ENCODE measurements at places on chromosomes 6 and 20. TPM values are rescaled to one million over a fixed set of nuclear protein-coding genes. Genes with fewer than 3 reads are reported as not detected.

Gene MATN4
- total RNA-seq, result not detected

DNA sequence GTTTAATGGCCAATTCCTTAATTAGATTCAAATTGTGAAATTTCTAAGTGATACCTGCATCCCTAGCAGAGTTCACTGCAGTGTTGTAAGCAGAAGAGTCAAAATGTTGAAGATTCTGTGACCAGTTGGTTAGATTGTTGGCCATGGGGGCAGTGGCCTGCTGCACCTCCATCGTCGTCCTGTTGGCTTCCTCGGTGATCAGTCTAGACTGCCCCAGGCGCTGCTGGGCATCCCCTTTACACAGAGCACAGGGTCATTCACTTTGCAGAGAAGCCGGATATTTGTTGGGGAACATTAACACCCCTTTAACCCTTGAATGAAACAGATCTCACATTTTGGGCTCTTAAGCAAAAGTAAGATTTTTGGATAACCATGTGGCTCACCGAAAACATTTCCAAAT lies 60.7 kb downstream of the FAM229B start:
- H3K27me3 ChIP-seq, result no peaks in the 10 kb centered on the region
- no peak overlapping the region for H3K4me3 ChIP-seq
- no peak overlapping the region for H3K27ac ChIP-seq
- H3K36me3 ChIP-seq, result no peaks in the 10 kb centered on the region
- no peak for DNase-seq
- H3K4me1 ChIP-seq, result no peaks in the 10 kb centered on the region

Gene HLA-DPB1
- 481 TPM for total RNA-seq

- DNase-seq, result no peak
- H3K27me3 ChIP-seq, result no peaks in the 10 kb centered on the region
- no peaks in the 10 kb centered on the region for H3K36me3 ChIP-seq
- H3K4me3 ChIP-seq, result no peak overlapping the region
Observed at GRCh38 chr20:47825011-47825762, 39.9 kb upstream of the SULF2 start.

- DNase-seq, result no peak
- H3K4me1 ChIP-seq, result no peaks in the 10 kb centered on the region
- no peaks in the 10 kb centered on the region for H3K27me3 ChIP-seq
- H3K36me3 ChIP-seq, result no peaks in the 10 kb centered on the region
Observed at GRCh38 chr20:48603116-48603818, 224.5 kb downstream of the PREX1 start.

GRCh38 chr6:41426438-41426851 lies 91.0 kb downstream of the NCR2 start:
- DNase-seq, result no peak
- H3K27me3 ChIP-seq, result peaks cover 22% of the 10 kb centered on the region
- no peaks in the 10 kb centered on the region for H3K36me3 ChIP-seq

GRCh38 chr6:148888856-148889255 lies 142.0 kb downstream of the UST start:
- H3K4me3 ChIP-seq, result no peak overlapping the region
- no peaks in the 10 kb centered on the region for H3K4me1 ChIP-seq
- no peaks in the 10 kb centered on the region for H3K27me3 ChIP-seq
- no peaks in the 10 kb centered on the region for H3K36me3 ChIP-seq
- no peak for DNase-seq

Gene PDE7B
- total RNA-seq, result not detected

Gene SMPD2
- total RNA-seq, result 12.3 TPM

Gene MYCT1
- not detected for total RNA-seq

Gene CYP39A1
- not detected for total RNA-seq

- DNase-seq, result no peak
- no peak overlapping the region for H3K4me3 ChIP-seq
- H3K36me3 ChIP-seq, result no peaks in the 10 kb centered on the region
- no peaks in the 10 kb centered on the region for H3K4me1 ChIP-seq
Observed at GRCh38 chr6:83597511-83597910, 85.2 kb downstream of the PRSS35 start.

DNA sequence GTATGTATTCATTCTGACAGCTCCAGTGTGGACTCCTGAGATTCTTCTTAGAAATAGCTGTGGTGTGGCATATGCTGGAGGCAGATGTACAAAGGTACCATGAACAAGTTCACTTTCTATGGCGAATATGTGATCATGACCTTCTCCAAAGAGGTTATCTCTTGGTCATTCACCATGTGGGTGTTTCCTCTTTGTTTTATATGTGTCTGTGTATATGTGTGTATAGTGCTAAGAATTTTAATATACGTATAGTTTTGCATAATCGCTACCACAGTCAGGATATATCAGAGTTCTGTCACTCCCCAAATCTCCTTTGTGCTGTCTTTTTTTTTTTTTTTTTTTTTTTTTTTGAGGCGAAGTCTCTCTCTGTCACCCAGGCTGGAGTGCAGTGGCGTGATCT lies 47.1 kb downstream of the PHACTR2 start:
- no peak overlapping the region for H3K4me3 ChIP-seq
- H3K36me3 ChIP-seq, result no peaks in the 10 kb centered on the region
- H3K27ac ChIP-seq, result no peak overlapping the region
- H3K27me3 ChIP-seq, result no peaks in the 10 kb centered on the region
- DNase-seq, result no peak

GRCh38 chr20:23412026-23412425 lies 9.3 kb downstream of the NAPB start:
- no peak overlapping the region for H3K4me3 ChIP-seq
- DNase-seq, result no peak
- H3K27ac ChIP-seq, result no peak overlapping the region
- H3K27me3 ChIP-seq, result no peaks in the 10 kb centered on the region

DNA sequence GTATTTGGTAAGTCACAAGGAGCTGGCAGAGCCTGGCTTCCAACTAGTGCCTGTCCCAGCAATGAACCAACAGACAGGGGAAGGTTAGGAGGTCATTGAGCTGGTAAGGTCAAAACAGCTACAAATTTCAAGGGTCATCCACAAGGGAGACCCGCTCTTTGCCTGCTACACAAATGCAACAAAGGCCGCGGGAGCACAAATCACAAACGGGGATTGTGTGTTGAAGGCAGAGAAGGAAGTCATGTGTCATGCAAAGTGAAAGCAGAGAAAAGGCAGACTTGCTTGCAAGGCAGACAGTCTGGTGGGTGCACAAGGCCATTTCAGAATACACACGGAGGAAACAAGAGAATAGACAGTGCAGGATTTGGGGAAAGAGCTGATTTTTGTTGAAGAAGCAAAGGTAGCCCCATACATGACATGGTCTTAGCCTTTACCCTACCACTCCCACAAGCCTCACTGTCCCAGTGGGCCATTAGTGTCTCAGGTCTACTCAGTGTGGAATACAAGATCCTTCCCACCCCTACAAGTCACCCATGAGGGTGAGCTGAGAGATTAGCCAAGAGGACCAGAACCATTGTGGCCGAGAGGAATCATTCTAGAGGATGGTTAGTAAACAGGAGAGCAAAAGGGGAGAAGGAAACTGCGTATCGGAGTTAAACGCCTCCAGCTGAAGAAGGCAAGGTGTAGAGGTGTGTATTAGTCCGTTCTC lies 18.1 kb upstream of the SAMHD1 start:
- H3K36me3 ChIP-seq, result no peaks in the 10 kb centered on the region
- H3K27me3 ChIP-seq, result no peaks in the 10 kb centered on the region
- H3K4me1 ChIP-seq, result no peaks in the 10 kb centered on the region

DNA sequence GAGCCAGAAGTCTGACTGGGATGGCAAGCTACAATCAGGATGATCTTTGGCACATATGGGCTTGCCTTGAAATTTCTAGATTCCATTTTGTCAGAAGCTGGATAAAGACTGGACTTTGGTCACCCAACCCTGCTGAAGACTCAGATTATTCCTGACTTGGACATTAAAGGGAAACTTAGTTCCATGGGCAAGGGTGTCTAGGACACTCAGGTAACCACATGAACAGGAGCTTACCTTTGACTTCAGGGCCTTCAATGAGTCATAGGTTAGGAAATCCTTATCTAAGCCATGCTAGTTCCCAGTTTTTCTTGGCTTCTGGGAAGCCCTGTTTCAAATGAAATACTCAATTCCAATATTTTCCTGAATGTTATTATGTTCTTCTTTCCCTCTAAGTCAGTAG lies 28.5 kb upstream of the IFNGR1 start:
- no peak for DNase-seq
- no peaks in the 10 kb centered on the region for H3K36me3 ChIP-seq
- no peak overlapping the region for H3K4me3 ChIP-seq
- H3K4me1 ChIP-seq, result peaks cover 11% of the 10 kb centered on the region

Gene NHLRC1
- 0.21 TPM for total RNA-seq

DNA sequence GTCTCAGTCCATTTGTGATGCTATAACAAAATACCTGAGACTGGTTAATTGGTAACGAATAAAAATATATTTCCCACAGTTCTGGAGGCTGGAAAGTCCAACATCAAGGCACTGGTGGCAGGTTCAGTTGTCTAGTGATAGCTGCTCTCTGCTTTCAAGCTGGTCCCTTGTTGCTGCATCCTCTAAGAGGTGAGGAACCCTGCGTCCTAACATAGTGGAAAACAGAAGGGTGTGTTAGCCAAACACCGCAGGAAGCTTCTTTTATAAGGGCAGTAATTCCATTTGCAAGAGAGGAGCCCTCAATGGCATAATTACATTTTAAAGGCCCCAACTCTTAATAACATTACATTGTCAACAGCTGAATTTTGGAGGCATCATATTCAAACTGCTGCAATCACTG lies 372.7 kb downstream of the ADGRB3 start:
- DNase-seq, result no peak
- no peaks in the 10 kb centered on the region for H3K36me3 ChIP-seq
- H3K27ac ChIP-seq, result no peak overlapping the region
- H3K27me3 ChIP-seq, result no peaks in the 10 kb centered on the region

Gene SUMO4
- 2.1 TPM for total RNA-seq

Gene BPIFA1
- not detected for total RNA-seq

Gene NAA20
- 61.5 TPM for total RNA-seq

Gene NOTCH4
- 1.7 TPM for total RNA-seq

- H3K36me3 ChIP-seq, result peaks cover 27% of the 10 kb centered on the region
- H3K27ac ChIP-seq, result no peak overlapping the region
- no peaks in the 10 kb centered on the region for H3K27me3 ChIP-seq
- H3K4me1 ChIP-seq, result peaks cover 7% of the 10 kb centered on the region
- DNase-seq, result no peak
- H3K4me3 ChIP-seq, result no peak overlapping the region
Observed at GRCh38 chr6:4896401-4896800, 107.4 kb downstream of the RPP40 start.

DNA sequence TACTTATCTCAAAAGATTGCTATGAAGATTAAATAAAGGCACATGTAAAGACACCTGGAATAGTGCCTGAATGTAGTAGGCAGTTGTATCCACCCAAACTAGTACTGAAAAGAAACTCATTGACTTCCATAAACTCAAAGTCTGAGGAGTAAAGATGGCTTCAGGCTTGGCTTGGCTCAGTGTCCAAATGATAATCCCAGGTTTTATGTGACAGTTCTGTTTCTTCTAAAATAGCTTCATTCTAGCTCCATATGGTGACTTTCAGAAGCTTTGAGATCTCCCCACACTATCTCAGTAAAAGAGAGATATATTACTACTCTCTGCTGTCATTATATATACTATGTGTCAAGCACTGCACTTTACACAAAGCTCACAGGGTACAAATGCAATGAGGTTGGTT lies 121.3 kb downstream of the DOK5 start:
- H3K36me3 ChIP-seq, result no peaks in the 10 kb centered on the region
- no peaks in the 10 kb centered on the region for H3K27me3 ChIP-seq
- H3K4me1 ChIP-seq, result no peaks in the 10 kb centered on the region
- H3K27ac ChIP-seq, result no peak overlapping the region
- no peak for DNase-seq

DNA sequence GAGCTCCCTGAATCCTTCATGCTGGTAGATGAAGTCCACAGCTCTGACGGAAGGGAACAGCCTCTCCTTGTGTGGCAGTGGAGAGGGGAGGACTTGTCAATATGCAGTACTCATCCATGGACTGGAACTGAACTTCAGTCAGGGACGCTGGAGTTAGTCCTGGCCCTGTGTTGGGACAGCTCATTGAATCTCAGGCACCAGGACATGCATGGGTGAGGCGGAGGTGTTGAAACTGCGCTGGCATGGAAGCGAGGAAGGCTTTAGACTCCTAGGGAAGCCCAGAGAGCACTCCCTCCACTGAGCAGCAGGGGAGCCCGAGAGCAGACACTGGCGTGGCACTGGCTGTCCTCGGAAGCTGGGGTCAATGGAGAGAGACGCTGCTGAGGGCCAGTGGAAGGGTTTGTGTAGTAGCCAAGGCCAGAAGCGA lies 161.3 kb upstream of the GGTLC1 start:
- no peaks in the 10 kb centered on the region for H3K36me3 ChIP-seq
- no peak for DNase-seq
- H3K27me3 ChIP-seq, result no peaks in the 10 kb centered on the region

DNA sequence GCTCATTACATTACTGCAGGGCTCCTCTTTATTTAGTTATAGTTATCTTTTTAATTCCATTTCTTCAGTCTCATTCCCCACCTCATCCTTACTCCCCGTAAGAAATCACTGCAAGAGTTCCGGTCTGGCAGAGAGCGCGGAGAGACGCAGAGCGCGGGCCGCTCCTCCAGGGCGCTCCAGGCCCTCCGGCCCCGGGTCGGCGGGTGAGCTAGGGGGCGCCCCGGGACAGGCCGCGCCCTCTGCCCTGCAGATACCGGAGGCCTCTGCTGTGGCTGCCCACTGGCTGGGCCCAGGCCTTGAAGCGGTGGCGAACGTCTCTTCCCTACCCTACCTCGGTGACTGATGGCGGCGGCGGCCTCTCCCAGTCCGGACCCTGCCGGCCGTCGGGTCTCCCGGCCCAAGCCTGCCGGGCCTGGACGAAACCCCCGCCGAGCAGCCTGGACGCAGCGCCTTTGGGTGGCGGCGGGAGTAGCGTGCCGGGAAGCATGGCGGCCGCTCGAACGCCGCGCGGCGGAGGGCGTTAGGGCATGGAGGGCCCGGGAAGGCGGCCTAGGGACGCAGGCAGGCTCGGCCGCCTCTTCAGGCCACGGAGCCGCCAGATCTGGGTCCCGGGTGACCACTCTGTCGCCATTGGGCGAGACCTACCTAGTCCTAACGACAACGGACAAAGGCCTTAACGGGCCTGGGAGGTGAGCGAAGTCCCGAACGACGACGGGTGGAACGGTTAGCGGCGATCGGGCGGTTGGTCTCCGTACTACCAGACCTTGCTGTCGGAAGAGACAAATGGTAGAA lies 16.4 kb upstream of the HMGN4 start:
- peaks cover 6% of the 10 kb centered on the region for H3K4me1 ChIP-seq
- peak overlapping the region; percentile 57 for H3K4me3 ChIP-seq

GRCh38 chr6:138620630-138621029 lies 121.3 kb upstream of the NHSL1 start:
- H3K4me1 ChIP-seq, result no peaks in the 10 kb centered on the region
- no peaks in the 10 kb centered on the region for H3K36me3 ChIP-seq
- H3K27ac ChIP-seq, result no peak overlapping the region
- DNase-seq, result no peak

DNA sequence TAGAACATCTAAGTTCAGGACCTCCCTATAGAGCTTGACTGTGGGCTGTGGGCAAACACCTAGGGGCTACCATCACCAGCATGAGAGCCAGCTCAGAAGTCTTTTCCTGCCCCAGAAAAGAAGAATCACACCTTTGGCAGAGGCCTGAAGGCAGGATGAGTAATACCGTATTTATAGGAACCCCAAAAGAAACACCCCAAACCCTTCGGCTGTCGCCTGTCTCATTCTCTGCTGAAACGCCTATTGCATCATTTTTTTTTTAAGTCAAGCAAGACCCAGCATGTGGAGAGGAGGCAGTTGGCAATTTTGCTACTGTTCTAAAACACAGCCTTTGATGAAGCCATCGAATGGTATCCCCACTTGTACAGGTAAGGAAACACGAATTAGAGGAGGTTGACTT lies 436.4 kb downstream of the TFAP2A start:
- no peaks in the 10 kb centered on the region for H3K27me3 ChIP-seq
- H3K36me3 ChIP-seq, result no peaks in the 10 kb centered on the region
- no peak overlapping the region for H3K4me3 ChIP-seq
- no peak for DNase-seq
- no peak overlapping the region for H3K27ac ChIP-seq

Gene AKIRIN2
- total RNA-seq, result 71.6 TPM

Gene DHX16
- 31.8 TPM for total RNA-seq

Gene RIOK1
- total RNA-seq, result 29.9 TPM

Data from GM12878 (cell line).